ENCODE measurements at places on chromosomes 16 and 17.

GRCh38 chr17:225551-225950, 44.1 kb upstream of the DOC2B start:
- DNase-seq, result no peak

- DNase-seq, result no peak
Observed at GRCh38 chr17:29918922-29919856, 10.8 kb downstream of the SSH2 start.

GRCh38 chr17:75693500-75694481, 26.7 kb downstream of the SAP30BP start:
- DNase-seq, result no peak

GRCh38 chr17:58920773-58921172, 165.1 kb downstream of the PPM1E start:
- DNase-seq, result no peak

GRCh38 chr17:29162909-29163341, 17.3 kb downstream of the MYO18A start:
- DNase-seq, result no peak

GRCh38 chr17:80780381-80781198, 211.1 kb upstream of the CHMP6 start:
- DNase-seq, result no peak

- DNase-seq, result no peak
Observed at GRCh38 chr17:43442711-43443110, 41.1 kb upstream of the DHX8 start.

- DNase-seq, result peak; percentile 15
Observed at GRCh38 chr16:19885451-19886072, 914 bp upstream of the GPRC5B start.

DNA sequence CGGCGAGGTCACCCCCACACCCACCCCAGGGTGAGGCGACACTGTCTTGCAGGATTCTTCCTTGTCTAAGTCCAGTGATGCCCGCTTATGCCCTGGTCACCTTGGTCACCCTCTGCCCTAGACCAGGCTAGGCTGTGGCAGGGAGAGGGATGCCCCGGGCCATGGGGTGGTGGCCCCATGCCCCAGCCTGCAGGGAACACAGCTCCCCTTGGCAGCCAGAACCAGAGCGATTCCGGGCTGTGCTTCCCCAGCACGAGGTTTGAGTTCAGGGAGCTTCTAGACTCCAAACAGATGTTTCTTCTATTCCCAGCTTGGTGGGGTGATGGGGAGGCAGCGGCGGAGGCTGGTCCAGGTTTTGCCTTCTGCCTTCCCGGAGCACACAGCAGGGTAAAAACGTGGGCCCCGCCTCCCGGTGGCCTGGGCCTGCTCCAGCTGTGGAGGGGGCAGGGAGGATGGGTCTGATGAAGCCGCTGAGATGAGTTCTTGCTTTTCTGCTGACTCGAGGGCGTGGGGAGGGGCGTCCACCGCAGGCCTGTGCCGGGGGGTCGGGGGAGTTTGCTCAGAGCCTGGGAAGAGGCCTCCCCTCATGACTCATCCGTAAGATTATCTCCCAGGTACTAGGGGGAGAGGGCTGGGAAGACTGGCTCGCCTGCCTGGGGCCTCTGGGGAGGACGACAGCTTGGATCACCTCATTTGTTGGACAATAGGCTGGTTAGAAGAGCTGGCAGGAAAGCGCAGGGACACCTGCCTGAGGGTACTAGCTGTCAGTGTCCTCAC, 15.4 kb downstream of the SMTNL2 start:
- DNase-seq, result no peak

DNA sequence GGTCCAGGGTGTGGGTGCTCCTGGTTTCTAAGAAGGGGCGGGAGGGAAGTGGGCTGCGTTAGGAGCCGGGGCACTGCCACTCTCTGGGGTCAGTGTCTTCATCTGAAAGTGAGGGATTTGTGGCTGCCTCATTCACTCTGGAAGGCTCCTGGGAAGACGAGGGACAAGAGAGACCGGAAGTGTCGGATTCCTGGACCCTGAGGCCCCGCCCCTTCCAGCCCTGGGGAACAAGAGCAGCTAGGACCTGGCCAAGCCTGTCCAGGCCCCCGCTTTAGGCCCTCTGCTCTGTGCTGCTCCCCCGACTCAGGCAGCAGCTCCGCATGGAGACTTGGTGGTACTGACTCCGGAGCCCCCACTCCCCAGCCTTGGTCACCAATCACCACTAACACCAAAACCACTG, 6.5 kb downstream of the LGALS3BP start:
- no peak for DNase-seq

DNA sequence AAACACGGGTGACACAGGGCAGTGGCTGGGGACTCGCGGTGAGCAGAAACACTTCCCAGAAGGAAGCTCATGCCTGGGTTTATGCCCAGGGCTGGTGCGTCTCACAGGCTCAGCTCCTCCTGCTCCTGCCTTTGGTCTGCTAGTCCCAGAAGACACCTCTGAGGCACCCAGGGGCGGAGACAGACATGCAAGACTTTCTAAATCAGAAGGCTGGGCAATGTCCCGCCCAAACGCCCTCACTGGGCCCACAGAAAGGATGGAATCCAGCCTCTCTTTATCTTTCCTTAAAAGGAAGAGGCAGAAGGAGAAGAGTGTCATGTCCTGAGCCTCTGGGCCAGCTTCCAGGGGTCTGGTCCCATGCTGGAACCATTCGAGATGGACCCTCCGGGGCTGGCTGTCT, 197.7 kb upstream of the RPL38 start:
- no peak for DNase-seq

DNA sequence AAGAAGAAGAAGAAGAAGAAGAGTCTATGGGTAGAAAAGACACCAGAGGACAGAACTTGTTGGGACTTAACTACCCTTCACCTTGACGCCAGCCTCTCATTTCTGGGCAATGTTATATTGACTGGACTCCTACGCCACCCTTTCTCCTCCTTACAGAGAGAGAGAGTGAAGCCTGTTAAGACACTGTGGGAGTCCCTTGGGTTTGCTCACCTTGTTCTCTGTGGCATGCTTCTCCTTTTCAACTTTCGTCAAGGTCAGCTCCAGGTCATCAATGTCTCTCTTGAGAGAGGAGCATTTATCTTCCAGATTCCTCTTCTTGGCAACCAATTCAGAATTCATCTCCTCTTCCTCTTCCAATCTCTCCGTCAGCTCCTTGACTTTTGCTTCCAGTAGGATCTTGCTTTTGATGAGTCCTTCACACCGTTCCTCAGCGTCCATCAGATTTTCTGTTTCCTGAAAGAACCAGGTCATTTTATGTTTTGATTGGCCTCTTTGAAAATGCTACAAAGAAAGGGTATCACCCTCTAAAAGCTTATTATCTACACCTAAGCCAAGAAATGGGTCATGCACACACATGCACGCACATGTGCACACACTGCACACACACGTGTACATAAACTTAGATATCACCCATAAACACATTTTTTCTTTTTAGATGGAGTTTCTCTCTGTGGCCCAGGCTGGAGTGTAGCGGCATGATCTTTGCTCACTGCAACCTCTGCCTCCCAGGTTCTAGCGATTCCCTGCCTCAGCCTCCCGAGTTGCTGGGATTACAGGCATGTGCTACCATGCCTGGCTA, 48.8 kb downstream of the MYH13 start:
- no peak for DNase-seq

DNA sequence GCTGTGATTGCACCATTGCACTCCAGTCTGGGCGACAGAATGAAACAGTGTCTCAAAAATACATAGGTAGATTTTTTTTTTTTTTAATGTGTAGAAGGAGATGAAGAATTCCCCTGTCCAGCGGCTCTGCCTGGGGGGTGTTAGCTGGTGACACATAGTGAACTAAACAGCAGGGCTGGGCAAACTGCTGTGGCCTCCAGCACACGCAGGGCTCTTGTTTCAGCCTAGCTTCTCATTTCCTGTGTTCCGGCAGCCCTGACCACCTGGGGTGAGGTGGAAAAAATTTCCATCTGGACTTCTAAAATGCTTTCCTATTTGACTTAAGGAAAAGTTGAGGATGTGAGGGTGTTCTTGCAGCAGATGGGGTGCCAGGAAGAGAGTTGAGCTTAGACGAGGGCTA, 33.3 kb upstream of the RGS9 start:
- no peak for DNase-seq

GRCh38 chr16:58937661-58938060, 203.5 kb upstream of the GOT2 start:
- DNase-seq, result no peak

- DNase-seq, result no peak
Observed at GRCh38 chr16:35798885-35799426, 2339.5 kb downstream of the TP53TG3F start.

DNA sequence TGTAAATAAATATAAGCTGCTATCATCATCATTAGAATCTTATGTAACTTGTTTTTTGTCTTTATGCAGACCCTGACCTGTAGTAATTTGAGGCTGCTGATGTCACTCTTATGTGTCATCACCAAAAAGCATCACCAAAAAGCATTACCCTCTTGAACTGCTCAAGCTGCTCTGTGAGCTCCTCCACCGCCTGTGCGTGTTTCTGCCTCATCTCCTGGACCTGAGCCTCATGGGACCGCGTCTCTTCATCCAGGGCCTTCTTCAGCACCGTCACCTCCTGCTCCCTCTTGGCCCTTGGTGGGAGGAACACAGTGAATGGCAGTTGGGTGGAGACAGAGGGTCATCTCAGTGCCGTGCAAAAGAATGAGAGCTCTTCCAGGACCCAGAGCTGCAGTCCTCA, 82.4 kb downstream of the NDE1 start:
- DNase-seq, result no peak

GRCh38 chr16:78368121-78369102, 269.0 kb downstream of the WWOX start:
- DNase-seq, result no peak

DNA sequence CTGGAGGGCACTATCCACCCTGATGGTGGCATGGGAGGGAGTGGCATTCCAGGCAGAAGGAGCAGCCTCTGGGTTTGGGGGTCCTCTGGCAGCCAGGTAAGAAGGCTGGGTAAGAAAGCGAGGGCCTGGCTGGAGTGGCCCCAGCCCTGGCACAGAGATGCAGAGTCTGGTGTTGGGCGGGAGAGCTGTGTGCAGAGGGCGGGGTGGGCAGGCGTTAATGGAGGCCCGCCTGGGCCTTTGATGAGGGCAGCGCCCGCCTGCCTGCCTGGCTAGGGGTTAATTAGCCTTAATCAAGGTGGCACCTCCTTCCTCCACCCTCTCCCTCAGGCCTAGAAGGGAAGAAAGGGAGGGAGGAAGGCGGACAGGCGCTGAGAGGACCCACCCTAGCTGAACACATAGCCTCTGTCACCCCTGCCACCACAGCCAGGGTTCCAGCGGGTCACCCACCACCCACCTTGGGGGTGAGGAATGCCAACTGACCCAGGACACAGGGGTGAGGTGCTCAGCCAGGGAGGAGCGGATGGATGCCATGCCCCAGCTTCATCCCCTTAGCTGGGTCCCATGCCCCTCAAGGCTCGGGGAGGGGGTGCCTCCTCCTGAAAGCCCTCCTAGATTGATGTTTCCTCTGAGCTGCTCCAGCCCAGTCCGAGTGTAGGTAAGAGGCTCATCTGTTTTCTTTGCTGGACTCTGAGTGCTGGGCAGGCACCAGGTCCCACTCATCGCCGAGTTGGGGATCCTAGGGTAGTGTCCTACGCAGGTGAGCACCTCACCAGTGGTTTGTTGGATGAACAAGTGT, 13.4 kb upstream of the FAM83G start:
- no peak for DNase-seq

DNA sequence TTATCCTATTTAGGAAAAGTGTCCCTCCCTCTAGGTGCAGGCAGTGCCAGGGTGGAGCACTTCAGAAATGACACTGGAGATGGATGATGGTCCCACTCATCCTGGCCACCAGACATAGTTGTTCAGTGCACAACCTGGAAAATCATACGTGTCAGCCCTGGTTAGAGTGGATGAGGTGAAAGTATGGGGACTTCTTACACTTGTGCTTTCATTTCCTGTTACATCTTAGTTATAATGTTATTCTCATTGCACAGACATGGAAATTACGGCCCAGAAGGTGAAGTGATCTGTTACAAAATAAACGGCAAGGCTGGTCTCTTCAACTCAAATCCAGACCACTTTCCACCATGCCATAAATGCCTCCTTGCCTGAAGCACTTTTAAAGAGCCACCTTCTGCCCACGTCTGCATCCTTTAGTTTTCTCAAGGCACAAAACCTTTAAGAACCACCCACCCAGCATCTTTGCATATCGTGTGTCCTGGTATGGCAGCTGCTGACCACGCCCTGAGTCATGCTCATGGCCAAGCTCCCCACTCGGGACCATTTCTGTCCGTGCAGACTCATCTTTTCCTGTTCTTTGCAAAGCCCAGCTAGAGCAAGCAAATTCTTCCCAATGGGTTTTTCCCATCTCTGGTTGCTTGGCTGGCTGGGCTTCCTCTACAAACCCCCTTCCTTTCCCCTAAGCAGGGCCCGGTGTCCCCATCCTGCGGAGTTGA, 22.4 kb downstream of the TBC1D3B start:
- DNase-seq, result no peak

DNA sequence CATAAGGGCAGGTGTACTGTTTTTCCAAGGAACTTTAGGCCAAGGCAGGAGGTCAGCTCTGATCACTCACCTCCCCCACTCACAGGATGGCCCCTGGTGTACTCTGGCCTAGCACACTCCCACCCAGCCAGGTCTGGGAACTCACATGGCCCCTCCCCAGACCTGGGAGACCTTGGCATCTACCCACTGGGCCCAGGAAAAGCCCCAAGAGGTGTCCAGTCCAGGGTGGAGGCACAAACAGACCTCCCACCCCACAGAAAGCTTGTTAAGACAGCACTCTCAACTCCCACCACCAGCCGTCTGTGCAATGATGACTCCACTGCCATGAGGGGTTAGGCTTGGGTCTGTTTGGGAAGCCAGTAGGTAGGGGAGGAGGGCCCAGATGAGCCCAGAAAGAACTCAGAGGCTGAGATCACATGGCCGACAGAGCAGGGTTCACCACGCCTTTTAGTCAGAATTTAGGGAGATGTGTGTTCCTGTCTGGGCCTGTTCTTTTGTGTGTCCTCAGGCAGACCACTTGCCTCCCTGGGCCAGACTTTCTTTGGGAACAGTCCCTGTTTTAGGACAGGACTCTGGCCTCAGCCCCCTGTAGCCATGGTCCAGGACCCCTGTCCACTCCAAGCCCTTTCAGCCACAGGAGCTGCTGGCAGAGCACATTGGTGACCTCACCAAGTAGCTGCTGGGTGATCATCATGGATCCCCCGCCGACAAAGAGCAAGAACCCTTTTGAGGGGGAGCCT, 12.1 kb upstream of the CBFB start:
- DNase-seq, result no peak

DNA sequence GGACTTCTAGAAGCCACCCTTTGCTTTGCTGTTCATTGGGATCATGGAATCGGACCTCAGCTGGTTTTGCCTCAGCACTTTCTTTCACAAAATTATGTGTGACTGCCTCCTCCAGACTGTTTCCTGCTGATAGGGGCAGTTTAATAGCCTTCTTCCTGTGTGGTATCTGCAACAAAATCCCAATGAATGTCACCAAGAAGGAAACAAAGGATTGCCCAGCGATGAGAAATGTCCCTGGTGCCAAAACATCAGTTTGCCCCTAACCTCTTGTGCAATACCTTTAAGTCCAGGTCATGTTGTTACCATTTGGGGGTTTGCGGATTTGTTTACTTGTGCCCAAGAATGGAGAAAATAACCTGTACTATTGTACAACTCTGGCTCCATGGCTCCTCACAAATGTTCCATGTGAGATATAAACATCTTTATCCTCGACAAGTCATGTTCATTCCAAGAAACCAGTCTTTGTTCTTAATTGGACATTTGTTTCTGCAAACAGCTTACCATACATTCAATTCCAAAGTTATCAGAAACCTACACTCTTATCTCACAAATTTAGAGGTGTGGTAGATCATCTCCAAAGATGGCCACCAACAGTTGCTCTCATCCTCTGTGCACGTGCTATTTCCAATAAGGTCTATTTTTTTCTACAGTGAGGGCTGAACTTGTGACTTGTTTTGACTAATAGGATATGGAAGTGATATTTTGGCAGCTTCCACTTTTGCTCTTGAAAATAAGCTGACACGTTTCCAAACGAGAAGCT, 14.8 kb downstream of the TAC4 start:
- no peak for DNase-seq
